AG09309 (cell line): ENCODE measurements at places on chromosomes 1 and 21.

DNA sequence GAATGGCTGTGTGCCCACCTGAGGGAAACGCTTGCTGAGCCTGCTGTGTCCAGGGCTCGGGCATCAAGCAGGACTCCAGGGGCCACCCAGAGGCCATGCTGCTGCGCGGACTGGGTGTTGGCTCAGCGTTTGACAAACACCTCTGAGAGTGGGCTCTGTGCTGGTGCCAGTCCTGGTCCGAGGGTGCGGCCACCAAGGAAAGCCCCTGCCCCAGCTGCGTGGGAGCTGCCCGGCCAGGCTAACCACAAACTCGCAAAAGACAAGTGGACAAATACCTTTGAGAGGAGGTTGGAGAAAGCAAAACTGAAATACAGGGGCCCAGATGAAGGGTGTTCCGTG is 65.6 kb upstream of the TTC34 start:
- no peak for DNase-seq

GRCh38 chr21:39961251-39961650 is 94.0 kb downstream of the PCP4 start:
- DNase-seq = no peak

GRCh38 chr1:36906555-36906954 is 127.8 kb downstream of the GRIK3 start:
- DNase-seq = no peak

DNA sequence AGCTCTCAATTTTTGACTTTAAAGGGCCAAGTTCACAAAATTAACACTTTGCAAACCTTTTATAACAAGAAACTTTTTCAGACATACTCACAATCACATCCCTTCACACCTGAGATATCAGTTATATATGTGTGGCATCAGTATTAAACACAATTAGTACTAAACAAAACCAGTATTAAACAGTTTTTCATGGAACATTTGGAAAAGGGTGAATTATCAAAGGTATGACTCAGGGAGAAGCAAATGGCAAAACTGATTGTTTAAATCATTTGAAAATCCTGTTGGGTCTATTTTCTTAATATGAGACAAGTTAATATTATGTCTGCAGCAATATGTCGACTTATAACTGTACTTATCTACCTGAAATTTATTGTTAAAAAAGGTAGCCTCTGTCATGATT is 587.3 kb downstream of the NEGR1 start:
- DNase-seq = no peak

DNA sequence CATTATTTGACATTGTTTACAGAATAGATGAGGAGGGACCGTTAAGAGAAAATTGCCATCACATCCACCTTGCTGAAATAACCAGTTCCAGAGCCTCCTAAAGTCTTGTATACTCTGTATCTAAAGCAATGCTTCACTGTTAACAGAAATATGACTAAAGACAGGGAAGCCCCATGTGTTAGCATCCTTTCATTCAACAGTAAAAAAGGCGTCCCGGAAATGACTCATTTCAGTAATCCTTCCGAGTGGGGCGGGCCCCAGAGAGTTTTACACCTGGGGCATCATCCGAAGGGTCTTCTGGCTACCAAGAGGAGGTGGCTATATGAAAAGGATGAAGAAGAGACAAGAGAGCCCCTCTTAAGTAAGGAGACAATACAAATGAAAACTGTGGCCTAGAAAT is 227.2 kb downstream of the SLC45A1 start:
- no peak for DNase-seq
